NCI-H524 treated with DMSO at 0.1 percent for 48 hours (cell line): ENCODE measurements at places on chromosomes 6 and 20.
A peak's percentile ranks its signal among the peaks of the same experiment; 100 is the strongest.

DNA sequence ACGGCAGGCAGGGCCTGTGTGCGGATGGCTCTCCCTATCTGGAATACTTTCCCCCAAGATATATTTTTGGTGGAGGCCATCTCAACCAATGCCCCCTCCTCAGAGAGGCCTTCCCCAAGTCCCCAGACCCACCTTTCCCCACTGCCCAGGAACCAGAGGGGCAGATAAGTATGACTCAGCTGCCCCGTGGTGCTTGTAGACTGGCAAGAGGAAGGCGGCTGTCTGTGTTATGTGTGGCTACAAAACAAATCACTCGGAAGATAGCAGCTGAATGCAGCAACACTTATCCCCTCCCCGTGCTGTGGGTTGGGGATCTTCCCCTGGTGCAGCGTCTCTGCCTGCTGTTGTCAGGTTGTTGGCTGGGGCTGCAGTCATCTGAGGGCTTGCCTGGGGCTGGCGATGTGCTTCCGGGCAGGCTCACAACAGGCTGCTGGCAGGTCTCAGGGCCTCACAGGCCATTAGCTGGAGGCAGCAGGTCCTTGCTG lies 7.1 kb downstream of the NPEPL1 start:
- no peak for DNase-seq

GRCh38 chr6:68238097-68238601 lies 396.9 kb upstream of the ADGRB3 start:
- DNase-seq = no peak

- peak; percentile 79 for DNase-seq
These were observed 38.6 kb downstream of the TFEB start for GRCh38 chr6:41696788-41697187.

DNA sequence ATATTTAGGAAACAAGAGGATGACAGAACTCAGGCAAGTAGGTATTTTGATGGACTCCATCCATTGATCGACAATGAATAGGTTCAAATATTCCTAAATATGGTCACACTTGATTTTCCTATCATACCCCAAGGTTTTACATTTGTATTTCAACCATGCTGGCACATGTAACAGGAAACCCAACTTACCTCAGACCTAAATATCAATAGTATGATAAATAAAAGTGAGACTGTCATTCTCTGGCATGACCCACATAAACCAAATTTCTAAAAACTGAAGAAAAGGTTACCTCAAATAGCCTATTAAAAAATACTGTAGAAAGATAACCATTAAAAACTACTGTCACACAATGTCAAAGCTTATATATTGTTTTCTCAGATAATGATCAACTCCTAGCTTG lies 97.3 kb downstream of the PRDM1 start:
- no peak for DNase-seq

- DNase-seq = no peak
These were observed 329.0 kb downstream of the ESR1 start for GRCh38 chr6:152136449-152136825.

GRCh38 chr6:145148776-145149175 lies 586.5 kb downstream of the EPM2A start:
- DNase-seq = no peak

GRCh38 chr6:85493389-85493788 lies 43.5 kb downstream of the NT5E start:
- no peak for DNase-seq

DNA sequence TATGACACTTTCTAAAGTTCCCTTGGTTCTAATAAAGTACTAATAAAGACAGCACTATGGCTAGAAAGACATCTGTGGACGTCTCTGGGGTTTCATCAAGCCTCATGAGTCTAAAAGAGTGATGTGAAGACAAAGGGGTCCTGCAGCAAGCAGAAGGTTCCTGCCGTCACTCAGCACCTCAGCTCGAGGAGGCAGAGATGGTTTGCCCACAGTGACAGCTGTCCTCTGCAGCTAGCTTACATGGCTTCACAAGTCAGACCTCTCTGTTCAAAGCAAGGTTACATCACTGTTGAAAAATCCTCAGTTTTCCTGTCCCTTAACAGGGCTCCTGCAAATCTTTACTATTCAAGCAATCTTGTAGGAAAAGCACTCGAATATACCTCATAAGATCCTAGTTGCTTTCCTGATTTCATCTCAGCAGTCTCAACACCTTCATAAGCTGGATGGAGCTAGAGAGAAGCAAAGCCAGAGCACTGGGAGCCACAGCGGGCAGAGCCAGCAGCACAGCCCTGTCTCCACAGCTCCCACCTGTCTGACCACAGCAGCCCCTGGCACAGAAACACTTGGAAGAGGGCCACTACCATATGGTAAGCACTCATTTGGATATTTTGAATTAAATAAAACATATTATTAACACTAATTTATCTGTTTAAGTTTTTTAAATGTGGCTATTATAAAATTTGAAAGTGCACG lies 202.3 kb downstream of the GMDS start:
- no peak for DNase-seq

DNA sequence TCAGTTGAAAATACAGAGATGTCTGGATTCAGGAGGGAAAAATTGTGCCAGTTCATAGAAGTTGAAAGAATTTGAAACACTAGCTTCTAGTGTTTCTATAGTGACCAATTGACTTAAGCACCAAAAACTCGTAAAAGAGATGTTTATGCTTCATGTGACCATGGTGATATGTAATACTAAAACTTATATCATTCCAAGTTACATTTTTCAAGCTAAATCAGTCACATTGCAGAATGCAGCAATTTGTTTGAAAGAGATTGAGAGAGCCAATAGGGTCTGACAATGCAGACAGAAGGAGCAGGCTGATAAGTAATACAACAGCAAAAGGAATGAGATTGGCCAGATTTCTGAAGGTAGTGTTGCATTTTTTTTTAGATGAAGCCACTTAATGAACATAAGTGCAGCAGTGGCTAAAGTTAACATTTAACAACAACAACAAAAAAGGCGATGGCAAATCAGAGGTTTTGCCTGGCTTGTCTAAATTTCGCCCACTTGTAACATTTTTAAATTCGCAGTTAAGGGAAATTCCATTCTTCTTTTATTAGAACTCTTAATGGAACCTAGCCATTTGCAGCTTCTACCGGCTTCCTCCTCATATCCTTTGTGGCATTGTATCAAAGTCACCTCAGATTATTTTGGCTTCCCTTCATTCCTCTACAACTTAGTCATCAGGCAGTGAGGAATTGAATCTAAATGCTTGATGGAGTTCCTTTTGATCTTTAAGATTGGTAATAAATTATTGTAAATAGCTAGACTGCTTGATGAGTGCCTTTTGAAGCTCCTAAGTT lies 484.0 kb upstream of the SOX4 start:
- DNase-seq = no peak

DNA sequence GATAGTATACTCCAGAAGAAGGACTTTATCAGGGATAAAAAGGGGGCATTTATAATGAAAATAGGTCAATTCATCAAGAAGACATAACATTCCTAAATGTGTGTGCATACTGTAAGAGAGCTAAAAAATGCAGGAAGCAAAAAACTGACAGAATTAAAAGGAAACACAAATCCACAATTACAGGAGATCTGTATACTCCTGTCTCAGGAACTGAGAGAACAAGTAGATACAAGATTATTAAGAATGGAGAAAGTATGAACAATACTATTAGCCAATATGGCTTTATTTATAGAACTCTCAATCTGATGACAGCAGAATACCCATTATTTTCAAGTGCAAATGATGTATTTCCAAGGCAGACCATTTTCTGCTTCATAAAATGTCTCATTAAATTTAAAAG lies 167.7 kb upstream of the BMP5 start:
- DNase-seq = no peak

GRCh38 chr6:137791281-137792159 lies 75.5 kb upstream of the TNFAIP3 start:
- DNase-seq = no peak

GRCh38 chr6:124590001-124590400 lies 372.2 kb upstream of the RNF217 start:
- DNase-seq = no peak

GRCh38 chr6:36459501-36459900 lies 16.7 kb downstream of the KCTD20 start:
- no peak for DNase-seq

DNA sequence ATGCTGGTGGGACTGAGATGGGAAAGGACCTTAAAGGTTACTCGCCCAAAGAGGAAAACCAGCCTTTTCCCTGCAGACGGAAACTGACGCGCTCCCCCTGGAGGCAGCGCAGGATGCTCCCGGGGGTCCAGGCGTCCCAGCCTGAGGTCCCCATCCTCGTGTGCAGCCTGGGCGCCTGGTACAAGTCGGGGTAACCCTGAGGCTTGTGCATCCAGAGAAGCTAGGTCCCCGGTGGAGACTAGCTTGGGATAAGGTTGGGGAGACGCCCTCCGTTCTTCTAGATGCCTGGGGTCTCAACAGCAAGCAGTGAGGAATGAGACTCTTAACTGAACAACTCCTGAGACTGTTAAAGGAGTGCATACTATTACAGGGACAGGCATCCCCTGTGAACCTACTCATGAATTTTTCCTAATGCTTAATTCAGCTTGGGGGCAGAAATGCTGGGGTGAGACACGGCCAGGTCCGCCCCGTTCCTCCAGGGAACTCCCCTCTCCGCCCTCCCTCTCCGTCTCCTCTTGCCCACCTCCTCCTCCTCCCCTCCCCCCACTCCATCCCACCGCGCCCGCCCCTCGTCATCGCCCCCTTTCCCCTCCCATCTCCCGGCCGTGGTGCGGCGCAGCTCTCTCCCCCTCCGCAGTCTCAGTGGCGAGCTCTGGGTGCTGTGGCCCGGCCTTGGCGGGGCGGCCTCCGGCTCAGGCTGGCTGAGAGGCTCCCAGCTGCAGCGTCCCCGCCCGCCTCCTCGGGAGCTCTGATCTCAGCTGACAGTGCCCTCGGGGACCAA lies at the start of gene PRSS35:
Gene PRSS35 (plus strand): TSS at position 634 of the 781 bp plus-strand sequence. CDS start 10,908 bp downstream, outside the sequence.
- DNase-seq = peak; percentile 38

DNA sequence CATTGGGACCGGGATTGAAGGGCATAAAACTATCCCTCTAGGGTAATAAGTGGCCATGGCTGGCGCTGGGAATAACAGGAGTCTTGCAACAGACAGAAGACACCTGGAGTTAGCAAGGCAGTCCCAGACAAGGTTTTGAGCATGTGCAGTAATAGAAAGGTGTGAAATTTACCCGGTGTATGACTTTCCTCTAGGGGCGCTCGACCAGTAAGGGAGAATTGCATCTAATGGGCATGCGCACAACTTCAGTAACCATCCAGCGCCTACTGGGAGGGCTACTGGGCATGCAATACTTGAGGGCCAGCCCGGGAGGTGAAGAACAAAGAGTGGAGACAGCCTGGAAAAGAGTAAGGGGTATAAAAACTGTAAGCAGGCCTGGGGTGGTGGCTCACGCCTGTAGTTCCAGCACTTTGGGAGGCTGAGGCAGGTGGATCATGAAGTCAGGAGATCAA lies 32.7 kb downstream of the SERPINB6 start:
- no peak for DNase-seq

DNA sequence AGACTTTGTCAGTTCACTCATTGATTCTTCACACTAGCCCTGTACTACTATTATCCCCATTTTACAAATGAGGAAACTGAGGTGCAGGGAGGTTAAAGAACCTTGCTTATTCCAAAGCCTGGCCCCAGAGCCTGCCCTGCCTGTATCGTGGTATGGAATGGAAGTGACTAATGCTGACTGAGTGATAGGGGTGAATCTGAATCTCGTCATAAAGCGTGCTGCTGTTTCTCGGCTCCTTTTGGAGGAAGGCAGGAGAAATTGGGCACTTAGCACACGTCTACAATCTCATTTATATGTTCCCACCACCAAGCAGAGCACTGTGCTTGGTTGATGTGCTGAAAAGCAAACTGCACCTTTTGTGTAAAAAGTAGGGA lies 17.1 kb downstream of the GFRA4 start:
- DNase-seq = no peak

DNA sequence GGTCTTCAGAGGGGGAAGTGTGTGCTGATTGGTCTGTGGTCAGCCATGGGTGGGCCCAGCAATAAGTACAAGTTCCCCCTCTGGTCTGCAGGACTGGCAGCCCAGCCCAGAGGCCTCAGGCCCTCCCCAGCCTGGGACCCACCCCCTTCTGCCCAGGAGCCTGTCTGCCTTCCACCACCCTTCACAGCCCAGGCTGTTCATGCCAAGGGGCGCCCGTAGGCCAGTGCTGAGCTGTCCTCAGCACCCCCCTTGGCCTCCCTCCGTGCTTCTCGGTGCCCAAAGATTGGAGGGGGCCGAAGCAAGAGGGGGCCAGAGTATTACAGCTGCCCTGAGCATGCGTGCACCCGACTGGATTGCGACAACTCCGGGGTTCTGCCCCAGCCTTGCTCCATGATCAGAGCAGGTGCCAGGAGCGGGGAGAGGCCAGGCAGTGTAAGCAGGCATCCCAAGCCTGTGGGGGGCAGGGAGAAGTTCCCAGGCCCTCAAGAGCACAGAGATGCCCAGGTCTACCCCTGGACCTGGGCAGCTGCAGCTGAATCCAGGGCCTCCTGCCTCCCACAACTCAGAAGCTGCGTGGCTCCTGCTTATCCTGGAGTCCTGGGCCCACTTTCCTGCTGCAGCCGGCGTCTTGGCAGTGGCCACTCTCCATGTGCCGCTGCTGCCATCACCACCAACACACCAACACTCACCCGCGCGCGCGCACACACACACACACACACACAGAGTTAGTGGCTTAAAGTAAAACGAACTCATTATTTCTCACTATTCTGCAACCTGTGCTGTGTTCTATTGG lies 33.3 kb downstream of the CST9L start:
- DNase-seq = no peak

DNA sequence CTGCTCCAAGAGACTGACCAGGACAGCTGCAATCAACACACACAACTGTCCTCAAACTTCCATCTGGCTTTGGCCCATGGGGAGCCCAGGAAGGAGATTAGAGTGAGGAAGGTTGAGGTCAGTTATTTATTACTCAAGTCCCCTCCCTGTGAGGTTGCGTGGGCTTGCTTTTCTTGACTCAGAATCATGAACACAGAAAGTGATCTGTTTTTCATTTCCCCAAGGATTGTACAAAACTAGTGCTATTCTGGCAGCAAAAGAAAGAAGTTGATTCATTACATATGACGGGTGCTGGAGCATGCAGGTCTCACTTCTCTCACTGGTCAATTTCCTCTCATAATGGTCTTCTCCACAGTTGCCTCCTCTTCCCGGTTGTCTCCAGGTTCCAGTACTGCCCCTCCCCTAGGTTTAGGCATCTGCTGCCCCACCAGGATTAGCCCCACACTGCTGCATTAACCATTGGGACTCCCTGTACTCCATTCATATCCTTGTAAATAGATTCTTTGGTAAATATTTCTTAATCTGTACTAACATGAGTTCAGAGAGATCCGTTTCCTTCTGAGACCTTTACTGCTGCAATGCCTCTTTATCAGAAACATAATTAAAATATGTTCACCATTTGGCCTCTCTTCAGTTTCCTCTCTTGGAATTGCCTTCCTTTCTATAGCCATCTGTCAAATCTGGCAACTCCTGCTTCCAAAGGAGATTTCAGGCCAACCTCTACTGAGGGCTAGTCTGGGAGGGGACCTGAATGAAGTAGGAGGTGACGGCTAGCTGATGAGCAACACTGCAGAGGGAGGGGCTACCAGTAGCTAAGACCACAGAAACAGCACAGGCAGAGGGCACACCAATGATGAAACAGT lies 888.8 kb downstream of the QKI start:
- DNase-seq = peak; percentile 28
